Skeletal muscle cell (primary cell): ENCODE measurements at places on chromosomes 3 and 15.

DNA sequence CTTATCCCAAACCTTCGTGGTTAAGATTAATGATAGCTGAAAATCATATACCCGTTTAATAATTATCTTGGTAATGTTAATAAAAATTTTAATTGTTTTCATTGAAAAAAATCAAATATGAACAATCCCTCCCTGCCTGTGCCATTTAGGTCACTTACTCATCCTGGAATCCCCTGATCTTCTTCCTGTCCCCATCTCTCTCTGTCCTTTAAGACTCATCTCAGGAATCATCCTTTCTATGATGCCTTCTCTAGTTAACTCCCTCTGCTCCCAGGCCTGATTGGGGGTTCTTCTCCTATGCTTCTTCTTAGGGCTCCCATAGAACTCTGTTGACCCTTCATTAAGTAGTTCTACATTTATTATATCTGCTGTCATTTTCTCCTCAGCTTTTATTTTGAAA is 91.6 kb downstream of the MBNL1 start:
- no peak for DNase-seq

- no peak for DNase-seq
Measured at GRCh38 chr3:192482391-192482790, 244.9 kb downstream of the FGF12 start.

DNA sequence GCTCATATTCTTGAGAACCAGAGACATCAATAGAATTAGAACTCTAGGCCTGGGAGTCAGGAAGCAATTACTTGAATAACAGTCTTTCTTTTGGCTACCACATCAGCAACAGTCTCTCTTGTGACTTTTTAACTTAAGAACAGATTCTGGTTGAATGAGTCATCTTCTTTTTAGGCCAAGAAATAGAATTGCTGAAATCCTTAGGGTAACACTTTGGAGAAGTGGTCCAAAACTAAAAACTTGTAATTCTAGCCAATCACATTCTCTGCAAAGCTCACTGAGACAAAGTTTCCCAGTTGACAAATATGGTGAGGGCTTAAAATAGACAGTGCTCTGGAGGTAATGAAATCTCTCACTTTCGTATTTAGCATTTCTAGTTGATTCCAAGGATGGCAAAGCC is 238.0 kb downstream of the SHOX2 start:
- DNase-seq, result peak; percentile 71

DNA sequence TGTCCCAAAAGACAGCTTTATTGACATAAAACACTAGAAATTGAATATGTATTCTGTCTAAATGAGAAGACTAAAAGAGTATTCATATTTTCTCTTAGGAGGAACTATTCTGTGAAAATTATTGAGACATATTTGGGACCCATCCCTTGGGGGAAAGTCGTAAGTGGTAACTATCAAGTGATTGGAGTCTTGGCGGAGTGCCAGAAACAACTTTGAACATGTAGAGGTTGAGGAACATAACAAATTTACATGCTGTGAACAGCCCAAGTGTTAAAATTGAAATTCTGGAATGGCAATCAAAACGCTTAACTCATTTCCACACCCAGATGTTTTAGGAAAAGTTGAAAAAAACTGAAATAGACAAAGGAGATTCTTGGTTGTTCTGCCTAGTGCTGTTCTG is 1034.6 kb downstream of the NSUN3 start:
- DNase-seq, result no peak

GRCh38 chr3:44236485-44236908 is 5.2 kb upstream of the TOPAZ1 start:
- DNase-seq, result no peak

DNA sequence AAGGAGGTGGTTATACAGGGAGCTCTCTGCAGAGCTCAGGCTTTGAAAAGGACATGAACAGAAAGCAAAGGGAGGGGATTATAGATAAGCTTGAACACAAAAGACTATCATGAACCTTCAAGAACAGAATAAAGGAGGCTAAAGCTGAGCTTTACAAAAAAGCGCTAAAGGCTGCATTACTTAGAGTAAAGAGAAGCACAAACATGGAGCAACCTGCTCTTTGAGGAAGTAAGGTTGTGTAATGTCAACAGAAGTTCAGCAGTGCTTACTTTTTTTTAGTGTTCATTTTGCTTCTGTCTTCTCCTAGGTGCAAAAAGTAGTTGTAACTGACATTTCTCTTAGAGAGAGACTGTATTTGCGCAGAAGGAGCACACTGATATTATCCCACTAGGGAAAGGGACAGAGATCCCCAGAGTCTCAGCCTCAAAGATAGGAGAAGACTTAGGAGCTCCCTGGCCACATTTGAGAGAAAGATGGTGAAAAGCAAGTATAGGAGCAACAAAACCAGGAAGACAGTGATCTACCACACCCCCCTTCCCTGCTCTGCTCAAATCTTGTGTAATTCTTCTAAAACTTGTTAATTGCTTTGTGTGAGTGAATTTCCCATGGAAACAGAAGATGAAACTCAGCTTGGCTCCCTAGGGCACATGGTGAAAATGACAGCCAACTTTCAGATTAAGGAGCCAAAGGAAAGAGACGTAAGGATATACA is 54.7 kb downstream of the QTRT2 start:
- DNase-seq, result no peak

- DNase-seq, result no peak
Measured at GRCh38 chr3:140768941-140769340, 91.1 kb downstream of the TRIM42 start.

- DNase-seq, result no peak
Measured at GRCh38 chr15:34883042-34883441, 86.5 kb downstream of the AQR start.

DNA sequence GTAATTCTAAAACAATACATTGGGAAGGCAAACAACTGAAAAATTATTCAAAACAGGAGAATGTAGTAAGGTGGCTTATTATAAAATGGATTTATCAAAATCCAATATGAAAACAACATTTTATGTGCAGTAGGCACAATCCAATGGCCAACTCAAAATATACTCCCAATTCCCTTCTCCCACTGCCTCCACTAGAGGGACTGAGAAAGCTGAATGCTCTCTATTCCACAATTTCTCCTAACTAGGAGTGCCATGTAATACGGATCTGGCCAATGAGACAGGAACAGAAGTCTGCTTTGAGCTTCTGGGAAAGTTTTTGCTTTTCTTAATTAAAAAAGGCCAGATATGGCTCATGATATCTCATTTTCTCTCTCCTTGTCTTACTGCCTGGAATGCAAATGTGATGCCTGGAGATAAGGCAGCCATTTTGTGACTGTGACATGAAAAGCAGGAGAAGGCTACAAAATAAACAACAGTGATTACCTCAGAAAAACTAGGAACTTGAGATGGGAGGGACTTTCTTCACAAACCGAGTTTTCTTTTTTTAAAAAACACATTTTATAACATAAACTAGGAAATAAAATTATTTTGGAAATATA is 18.8 kb upstream of the VGLL4 start:
- no peak for DNase-seq

GRCh38 chr3:135513106-135514059 is 452.1 kb upstream of the PPP2R3A start:
- no peak for DNase-seq

GRCh38 chr3:184261854-184262763 is 756 bp upstream of the CAMK2N2 start:
- DNase-seq, result no peak

DNA sequence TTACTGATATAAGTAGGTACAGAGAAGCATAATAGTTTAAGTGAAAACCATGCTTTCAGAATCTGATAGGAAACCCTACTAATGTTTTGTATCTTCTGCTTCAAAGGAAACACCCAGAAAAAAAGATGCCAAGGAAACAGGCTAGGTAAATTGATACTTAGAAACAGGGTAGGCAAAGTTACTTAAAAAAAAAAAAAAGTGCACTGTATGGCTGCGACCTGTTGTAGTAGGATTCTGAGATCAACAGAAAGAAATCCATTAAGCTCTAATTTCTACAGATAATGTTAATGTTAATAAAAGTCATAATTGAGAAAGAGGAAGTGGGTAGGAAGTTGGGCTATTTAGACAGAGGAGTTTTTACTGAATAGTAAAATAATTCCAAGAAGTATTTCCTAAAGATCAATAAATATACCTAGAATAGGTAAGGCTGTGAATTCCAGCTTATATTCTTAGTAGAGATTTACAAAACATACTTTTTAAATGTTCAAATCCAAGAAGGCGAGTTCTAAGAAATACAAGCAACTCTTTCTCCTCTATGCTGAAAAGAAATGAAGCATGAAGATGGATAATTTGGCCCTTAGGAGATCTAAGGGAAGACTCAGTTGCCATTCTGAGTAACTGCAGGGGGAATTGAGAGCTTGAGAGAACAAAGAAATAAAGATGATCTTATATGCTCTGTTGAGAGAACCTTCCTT is 24.1 kb upstream of the STT3B start:
- DNase-seq, result no peak

- peak; percentile 99 for DNase-seq
Measured at GRCh38 chr3:66428733-66429132, 72.1 kb downstream of the LRIG1 start.

DNA sequence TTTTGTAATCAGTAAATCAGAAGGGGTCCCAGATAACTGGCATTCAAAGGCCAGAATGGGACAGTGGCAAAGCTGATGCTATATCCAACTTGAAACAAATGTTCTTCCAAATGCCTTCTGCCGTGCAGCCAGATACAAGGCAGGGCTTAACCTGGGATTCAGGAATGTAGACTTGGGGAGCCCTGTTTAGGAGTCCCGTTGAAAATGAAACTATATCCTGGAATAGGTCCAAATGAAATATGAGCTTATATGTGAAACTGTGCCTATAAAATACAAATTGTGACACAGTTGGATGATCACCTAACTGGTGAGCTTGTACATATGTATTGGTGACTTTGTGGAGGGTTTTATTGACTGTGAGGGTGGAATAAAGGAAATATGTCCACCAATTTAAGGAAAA is 28.7 kb downstream of the FRMD4B start:
- DNase-seq, result no peak

DNA sequence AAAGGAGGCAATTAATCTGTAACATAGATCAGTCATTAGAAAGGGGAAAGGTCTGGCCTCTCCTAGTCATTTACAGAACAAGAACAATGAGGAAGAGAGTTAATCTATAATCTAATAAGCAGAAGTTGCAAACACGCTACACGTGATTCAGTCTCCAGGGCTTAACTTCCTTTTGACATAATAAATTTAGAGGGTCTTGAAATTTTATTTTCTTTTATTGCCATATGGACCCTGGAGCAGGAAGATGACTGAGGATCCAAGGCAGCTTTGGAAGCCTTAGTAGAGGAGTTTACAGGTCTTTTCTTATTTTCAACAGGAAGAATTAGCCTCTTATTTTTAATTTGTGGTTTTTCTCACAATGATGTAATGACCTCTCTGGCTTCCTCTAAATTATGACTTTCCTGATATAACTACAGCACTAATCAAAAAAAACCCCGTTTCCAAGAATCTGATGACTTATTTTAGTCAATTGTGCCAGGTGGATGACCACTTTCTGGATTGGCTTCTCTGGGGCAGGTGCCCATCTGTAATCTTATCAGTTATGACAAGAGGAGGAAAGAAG is 32.2 kb downstream of the ADGRG7 start:
- no peak for DNase-seq

GRCh38 chr15:66098022-66098363 is 155.6 kb downstream of the MEGF11 start:
- DNase-seq, result no peak

GRCh38 chr15:59565299-59565698 is 46.3 kb upstream of the GCNT3 start:
- no peak for DNase-seq

DNA sequence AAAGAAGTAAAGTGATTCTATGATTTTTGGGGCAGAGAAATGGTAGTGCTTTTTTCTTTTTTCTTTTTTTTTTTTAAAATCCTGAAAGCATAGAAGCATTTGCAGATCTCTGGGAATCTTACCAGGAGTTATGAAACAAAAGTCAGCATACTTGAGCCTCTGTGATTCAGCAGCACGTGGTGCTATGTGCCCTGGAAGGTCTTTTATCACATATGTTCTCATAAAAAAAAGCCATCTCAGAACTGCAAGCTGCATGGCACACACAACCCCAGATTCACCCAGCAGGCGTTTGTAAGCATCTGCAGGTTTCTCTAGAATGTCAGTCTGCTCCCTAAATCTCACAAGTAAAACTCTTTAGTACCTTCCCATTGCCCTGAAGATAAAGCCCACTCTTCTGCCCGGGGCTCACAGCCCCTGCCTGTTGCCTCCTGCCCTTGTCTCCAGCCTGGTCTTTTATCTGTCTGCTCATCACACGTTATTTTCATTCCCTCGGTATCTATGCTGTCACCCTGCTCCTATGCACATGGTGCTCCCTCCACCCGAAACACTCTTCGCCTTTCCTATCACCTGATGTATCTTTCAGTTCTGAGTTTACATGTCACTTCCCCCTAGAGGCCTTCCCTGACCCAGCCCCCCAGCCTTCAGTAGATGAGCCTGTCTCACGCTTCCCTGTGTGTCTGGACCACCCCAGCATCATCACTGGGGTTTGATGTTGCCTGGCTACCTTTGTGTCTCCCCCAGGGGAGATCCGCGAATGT is 72.4 kb downstream of the CHDH start:
- DNase-seq, result peak; percentile 46

DNA sequence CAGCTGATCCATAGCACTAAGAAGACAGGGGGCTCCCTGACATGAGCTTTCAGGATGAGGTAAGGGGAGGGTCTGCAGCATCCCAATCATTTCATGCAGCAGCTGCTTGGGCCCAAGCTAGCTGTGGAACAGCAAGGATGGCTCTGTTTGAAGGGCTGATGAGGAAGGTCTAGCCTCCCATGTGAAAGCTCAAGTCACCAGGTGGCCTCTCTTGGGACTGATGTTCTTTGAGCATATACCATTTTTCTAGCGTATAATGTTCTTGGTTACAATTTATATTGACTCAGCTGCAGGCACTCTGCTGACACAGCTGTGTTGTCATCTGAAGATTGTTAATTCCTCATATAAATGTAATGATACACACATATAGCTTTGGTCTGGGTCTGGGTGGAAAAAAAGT is 87.0 kb downstream of the CD200R1L start:
- no peak for DNase-seq

GRCh38 chr15:51681303-51681963 is at the start of gene SCG3:
Gene SCG3 (plus strand): TSS chr15:51681503. CDS start chr15:51681756, 253 bp downstream.
- peak; percentile 22 for DNase-seq

- DNase-seq, result peak; percentile 30
Measured at GRCh38 chr15:65824941-65825544, 33.0 kb upstream of the DENND4A start.

GRCh38 chr3:114582929-114583328 is 289.1 kb downstream of the TIGIT start:
- DNase-seq, result no peak

GRCh38 chr15:95171564-95171963 is 940.2 kb downstream of the MCTP2 start:
- DNase-seq, result no peak

DNA sequence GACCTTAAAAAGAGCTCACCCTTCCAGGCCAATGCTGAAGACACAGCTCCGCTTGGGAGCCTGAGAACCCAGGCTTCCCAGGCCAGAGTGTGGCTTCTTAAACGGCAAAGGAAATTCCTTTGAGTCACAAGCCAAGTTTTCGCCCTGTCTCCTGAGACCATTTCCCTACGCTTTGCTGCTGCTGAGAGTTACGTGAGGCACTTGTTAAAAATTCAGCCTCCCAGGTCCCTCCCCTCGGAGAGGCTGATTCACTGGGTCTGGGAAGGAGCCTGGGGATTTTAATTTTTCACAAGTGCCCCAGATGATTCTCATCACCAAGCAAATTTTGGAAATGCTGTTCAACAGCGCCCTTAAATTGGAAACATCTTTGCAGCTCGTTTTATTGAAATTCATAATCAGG is 25.5 kb downstream of the RLBP1 start:
- DNase-seq, result no peak

- DNase-seq, result no peak
Measured at GRCh38 chr15:38559636-38560307, 4.8 kb downstream of the RASGRP1 start.

GRCh38 chr15:32636908-32637567 is 4.5 kb upstream of the SCG5 start:
- DNase-seq, result no peak
